Smooth muscle cell of trachea (primary cell): ENCODE measurements at places on chromosomes 5 and 9. TPM values are rescaled to one million over a fixed set of nuclear protein-coding genes. Genes with fewer than 3 reads are reported as not detected.

Gene TMEM215
- not detected in 2 replicates for total RNA-seq

Gene SURF2
- 13.5 and 22.2 TPM in 2 replicates for total RNA-seq

Gene RLN2
- not detected in 2 replicates for total RNA-seq

Gene DAB2IP
- total RNA-seq: 6.7 and 22.2 TPM in 2 replicates

Gene OMD
- 0.33 and 0.73 TPM in 2 replicates for total RNA-seq

Gene CDH6
- total RNA-seq: 61.4 and 77.2 TPM in 2 replicates

Gene ZNF366
- total RNA-seq: under 0.01 TPM in 1 of 2 replicates, not detected in the other

Gene CCDC152
- 5.8 and 8.0 TPM in 2 replicates for total RNA-seq

Gene UGT3A2
- total RNA-seq: not detected in 2 replicates

Gene IL7R
- total RNA-seq: 1.3 and 2.2 TPM in 2 replicates

Gene IL13
- not detected in 2 replicates for total RNA-seq

Gene NRARP
- 0.29 and 0.33 TPM in 2 replicates for total RNA-seq

Gene IFNA16
- not detected in 2 replicates for total RNA-seq

Gene RMRP
- 6,137 and 10,606 TPM in 2 replicates for total RNA-seq

Gene DDX4
- under 0.01 TPM in 1 of 2 replicates, not detected in the other for total RNA-seq

Gene SV2C
- not detected in 2 replicates for total RNA-seq

Gene IQGAP2
- 6.1 and 15.1 TPM in 2 replicates for total RNA-seq

Gene PROB1
- 1.2 and 2.6 TPM in 2 replicates for total RNA-seq

Gene ANXA2R
- total RNA-seq: 1.7 and 3.9 TPM in 2 replicates

Gene FOXD4
- total RNA-seq: 0.17 TPM in 1 of 2 replicates, not detected in the other

Gene GFI1B
- total RNA-seq: 0.17 TPM in 1 of 2 replicates, not detected in the other

Gene MAMDC4
- total RNA-seq: 1.3 and 5.5 TPM in 2 replicates

Gene TXNDC8
- 1.9 TPM in 1 of 2 replicates, not detected in the other for total RNA-seq

Gene RANBP17
- total RNA-seq: 0.83 and 6.8 TPM in 2 replicates

Gene SPOCK1
- total RNA-seq: 36.1 and 54.9 TPM in 2 replicates

Gene TMEM167A
- 58.4 and 78.0 TPM in 2 replicates for total RNA-seq

Gene CCL27
- total RNA-seq: 0.15 and 0.17 TPM in 2 replicates

Gene HACD4
- total RNA-seq: 13.4 and 16.3 TPM in 2 replicates

Gene MARCOL
- not detected in 2 replicates for total RNA-seq

Gene PCA3
- total RNA-seq: not detected in 2 replicates

Gene GFPT2
- 44.7 and 67.6 TPM in 2 replicates for total RNA-seq

Gene DNM1
- 83.0 and 86.0 TPM in 2 replicates for total RNA-seq

Gene PCDHB11
- total RNA-seq: 0.50 TPM in 1 of 2 replicates, not detected in the other

Gene EGFL7
- total RNA-seq: 6.3 and 17.9 TPM in 2 replicates

Gene C7
- total RNA-seq: 0.15 and 0.83 TPM in 2 replicates

Gene TAF11L10
- not detected in 2 replicates for total RNA-seq

Gene LECT2
- not detected in 2 replicates for total RNA-seq

Gene ADAMTSL1
- 93.5 and 148 TPM in 2 replicates for total RNA-seq

Gene FBN2
- total RNA-seq: 12.1 and 78.2 TPM in 2 replicates

Gene IRX1
- not detected in 2 replicates for total RNA-seq

Gene WDR36
- total RNA-seq: 81.6 and 96.4 TPM in 2 replicates

Gene GPR150
- total RNA-seq: 0.29 and 0.66 TPM in 2 replicates

Gene C9orf78
- total RNA-seq: 33.6 and 37.8 TPM in 2 replicates

Gene SLIT3
- total RNA-seq: 4.1 and 15.9 TPM in 2 replicates
